ENCODE measurements at places on chromosomes 3 and 15.

- no peak for DNase-seq
Measured at GRCh38 chr3:64061628-64062027, 38.3 kb upstream of the PSMD6 start.

DNA sequence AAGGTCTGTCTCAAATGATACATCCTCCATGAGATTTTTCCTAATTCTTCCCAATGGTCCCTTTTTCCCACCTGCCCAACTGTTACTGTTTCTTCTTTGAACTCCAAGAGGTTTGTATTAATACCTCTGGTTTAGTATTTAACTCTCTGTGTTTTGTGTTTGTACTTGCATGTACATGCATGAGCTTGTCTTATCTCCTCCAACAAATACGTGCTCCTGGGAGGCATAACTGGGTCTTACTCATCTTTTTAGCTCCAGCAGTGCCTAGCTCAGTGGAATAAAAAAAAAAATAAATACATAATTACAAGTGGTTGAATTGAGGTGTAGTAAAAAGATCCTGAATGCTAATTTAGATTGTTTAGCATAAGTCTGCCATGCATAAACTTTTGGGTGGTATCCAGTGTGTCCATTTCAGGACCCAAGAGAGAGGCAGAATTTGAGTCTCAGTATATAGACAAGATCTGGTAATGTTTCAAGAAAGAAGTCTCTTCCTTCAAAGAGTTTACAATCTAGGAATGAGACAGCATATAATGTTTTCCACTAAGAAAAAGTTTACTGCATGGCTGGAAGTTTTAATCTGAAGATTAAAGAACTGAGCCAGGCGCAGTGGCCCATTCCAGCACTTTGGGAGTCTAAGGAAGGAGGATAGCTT is 1.7 kb upstream of the LYSMD2 start:
- no peak for DNase-seq

- DNase-seq: no peak
Measured at GRCh38 chr15:99542828-99543227, 23.0 kb upstream of the MEF2A start.

DNA sequence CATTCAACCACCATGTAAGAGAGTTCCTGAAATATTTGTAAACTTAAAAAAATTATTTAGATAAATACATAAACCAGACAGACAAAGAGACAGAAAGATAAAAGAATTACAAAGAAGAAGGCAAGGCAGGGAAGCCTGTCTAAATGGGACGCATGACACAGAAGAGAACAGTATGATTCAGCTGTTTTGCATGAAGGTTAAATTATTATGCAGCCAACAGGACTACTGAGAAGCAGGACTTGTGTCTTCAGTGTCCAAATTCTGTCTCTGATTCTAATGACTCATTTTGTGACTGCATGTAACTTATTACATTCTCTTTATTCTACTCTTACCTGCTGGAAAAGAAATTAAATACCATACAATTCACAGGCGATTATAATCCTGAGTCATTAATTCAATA is 340.4 kb upstream of the KCNMB2 start:
- DNase-seq: no peak

DNA sequence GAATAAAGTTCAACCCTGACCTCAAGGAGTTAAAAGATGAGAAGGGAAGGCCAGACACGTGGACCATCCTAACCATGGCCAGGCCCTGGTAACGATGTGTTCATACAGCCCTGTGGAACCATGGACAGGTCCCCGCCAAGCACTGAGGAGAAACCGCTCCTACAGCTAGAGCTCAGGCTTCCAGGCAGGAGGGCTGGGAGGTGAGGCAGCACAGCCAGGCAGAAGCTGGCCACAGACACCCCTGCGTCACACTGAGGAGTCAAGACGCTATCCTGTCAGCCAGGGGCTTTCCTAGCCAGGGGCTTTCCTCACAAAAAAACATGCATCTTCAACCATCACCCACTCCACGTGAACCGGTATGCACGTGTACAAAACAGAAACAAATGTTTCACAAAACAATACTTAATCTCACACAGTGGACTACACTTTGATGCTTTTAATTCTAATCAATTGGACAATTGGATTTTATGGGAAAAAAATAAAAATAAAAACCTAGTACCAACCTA is 73.2 kb downstream of the TBC1D2B start:
- no peak for DNase-seq

DNA sequence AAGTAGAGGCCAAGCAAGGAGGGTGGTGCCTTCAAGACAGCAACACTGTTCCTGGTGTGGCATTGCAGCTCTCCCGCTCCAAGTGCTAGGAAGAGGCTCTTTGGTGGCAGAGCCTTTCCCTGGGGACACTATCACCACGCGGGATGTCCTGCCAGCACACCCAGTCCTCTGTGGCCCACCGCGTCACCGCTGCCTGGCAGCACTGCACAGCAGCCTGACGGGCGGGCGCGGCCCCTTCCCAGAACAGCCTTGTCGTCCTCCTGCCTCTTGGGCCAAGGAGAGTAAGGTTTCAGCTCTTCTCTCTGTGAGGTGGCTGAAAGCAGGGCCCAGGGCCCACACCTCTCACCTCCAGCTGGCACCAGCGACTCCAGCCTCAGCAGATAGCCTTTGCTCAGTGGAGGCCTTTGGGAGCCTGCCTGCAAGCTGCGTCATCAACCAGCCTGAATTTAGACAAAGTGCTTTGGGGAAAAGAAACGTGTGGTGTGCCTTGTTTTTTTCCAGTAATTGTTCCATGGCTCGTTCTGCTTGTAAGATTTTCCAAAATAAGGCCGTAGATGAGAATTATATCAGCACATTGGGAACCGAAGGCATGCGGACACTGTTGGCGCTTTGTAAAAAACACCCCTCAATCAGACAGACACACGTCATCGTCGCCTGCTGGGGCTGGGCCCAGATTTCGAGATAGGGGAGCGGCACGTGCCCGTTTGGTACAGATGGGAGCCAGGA is 65.0 kb downstream of the AAGAB start:
- no peak for DNase-seq

DNA sequence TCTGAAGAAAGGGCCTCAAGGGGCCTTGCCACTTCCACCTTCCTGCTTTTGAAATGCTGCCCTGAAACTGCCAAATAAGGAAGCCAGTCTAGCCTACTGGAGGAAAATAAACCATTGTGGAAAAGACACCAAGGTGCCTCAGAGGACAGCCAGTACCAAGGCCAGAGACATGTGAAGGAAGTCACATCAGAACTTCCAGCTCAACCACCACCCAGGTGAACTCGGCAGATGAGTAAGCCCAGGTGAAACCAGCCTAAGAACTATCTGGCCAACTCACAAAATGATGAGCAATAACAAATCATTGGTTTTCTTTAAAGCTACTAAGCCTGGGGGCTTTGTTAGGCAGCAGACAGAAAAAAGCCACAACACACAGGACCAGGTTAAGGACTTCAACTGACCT is 103.0 kb downstream of the MAGI1 start:
- DNase-seq: no peak

DNA sequence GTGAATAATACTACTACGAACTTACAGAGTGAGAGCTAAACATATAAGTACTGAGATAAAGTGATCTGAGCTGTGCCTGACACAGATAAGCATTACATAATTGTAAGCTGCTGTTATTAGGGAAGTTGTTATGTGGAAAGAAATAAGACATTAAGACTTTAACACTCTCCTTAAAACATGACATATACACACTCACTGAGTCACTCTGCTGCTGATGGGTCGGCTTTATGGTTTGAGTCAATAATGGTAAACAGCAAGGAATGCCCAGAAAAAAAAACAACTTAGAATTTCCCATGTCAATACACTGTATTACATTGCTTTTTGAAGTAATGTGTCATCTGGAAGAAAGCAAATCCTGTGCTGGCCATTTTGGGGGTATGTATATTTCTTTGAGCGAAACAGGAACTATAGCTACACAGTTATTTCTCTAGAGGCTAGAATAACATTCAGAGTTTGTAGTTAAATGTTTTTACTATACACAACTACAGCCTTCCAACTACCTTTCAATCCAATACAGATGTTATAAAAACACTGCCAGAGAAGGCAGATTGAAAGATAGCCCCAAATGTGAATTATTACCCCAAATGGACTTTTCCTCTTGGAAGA is 22.8 kb upstream of the SPRED1 start:
- DNase-seq: peak; percentile 98

DNA sequence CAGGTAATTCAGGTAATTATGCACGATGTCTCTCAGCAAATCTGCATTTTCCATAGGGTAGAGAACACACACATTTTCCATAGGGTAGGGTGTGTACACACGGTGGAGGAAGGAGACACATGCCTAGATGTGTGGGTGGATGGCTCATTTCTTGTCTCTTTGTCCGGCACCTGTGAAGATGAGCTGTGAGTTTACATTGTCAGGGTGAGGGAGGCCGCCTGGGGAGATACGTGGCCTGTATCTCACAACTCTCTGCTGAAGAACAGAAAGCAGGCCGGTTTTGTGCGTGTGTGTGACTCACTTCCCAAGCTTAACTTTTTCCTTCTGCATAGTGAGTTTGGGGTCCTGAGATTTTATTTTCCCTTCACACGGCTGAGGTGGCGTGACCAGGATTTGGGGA is 60.3 kb downstream of the SLC6A6 start:
- DNase-seq: no peak

DNA sequence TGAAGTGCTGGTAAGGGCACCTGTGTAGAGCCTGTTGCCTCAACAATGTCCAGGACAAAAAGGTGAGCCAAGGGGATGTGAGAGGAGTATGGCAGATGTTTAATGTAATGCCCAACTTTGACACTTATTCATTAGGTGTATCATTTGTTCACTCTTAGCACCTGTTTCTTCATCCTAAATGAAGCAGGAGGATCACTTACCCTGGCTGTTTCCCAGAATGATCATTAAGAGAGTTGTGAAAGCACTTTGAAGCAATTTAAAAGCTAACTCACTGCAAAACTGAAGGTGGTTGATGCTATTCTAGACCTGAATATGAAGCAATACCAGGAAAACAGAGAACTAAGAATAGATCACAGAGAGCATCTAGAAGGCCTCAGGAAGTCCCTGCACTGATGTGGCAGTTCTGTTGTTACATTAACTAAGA is 3.4 kb upstream of the HHLA2 start:
- DNase-seq: peak; percentile 23

DNA sequence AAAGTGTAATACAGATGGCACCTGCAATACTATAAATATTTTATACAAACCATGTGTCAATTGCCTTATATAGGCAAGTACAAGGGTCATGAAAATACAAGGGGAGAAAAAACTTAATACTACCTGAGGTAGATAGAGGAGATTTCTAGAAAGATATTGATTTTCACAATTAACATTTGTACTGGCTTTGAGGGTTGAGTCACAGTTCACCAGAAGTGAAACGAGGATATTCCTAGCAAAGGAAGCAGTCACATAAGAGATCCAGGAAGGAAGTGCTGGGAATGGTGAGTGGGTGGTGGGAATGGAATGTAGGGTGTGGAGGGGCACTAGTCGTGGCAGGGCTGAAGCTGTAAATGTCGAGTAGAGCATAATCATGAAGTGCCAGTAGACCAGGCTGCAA is 108.7 kb downstream of the P2RY1 start:
- DNase-seq: no peak

DNA sequence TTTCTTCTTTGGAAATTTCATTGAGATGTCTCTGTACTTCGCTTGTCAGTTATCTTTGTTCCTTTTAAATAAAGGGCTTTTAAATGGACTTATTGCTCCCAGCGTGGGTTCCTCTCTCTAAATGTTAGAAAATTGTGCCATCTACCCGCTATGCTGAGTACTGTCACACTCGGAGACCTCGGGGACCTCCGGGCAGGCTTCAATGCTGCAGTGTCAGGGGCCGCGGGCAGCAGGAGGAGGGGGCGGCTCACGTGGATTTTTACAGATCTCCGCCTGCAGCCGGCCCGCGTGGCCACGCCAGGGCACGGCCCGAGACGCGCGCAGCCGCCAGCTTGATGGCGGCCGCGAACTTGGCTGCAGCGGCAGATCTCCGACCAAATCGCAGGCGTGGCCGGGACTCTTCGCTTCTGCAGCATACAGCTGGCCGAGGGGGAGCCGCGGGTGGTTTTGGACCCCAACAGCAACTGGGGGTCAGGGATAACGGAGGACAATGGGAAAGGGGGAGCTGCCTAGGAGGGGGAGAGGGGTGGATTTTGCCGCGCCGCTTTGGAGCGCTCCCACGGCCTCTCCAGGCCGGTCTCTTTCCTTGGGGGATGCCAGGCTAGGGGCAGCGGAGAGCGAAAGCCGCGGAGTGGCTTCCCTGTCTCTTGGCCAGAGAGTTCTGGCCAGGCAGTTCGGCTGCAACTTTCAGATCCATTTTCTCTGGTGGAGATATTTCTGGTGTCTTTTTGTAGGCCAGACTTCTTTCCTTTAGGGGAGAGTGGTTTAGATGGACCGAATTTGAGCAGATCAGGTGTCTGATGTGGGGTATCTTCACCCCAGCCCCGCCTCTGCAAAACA is 15.3 kb downstream of the NR2F2 start:
- peak; percentile 53 for DNase-seq

GRCh38 chr3:184523825-184524615 is 37.6 kb upstream of the EPHB3 start:
- DNase-seq: peak; percentile 77

GRCh38 chr3:141015481-141015880 is 35.7 kb upstream of the SPSB4 start:
- DNase-seq: peak; percentile 20

- peak; percentile 76 for DNase-seq
Measured at GRCh38 chr3:146550743-146551510, 6.5 kb upstream of the PLSCR1 start.

- no peak for DNase-seq
Measured at GRCh38 chr3:100516838-100517237, 24.4 kb downstream of the TMEM45A start.

DNA sequence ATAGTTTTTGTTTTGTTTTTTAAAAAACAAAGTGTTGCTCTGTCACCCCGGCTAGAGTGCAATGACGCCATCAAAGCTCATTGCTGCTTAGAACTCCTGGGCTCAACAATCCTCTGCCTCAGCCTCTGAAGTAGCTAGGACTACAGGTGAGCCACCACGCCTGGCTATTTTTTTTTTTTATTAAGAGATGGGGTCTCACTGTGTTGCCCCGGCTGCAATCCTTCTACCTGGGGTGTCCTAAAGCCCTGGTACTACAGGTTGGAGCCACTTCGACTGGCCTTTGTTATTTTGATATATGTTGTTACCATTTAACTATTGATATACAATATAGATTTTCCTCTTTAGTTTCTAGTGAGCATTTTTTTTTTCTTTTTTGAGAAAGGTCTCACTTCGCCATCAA is 2.6 kb downstream of the NGLY1 start:
- no peak for DNase-seq

- DNase-seq: no peak
Measured at GRCh38 chr15:30990036-30990435, 1.4 kb downstream of the MTMR10 start.

- no peak for DNase-seq
Measured at GRCh38 chr3:113153499-113154107, 57.8 kb upstream of the BOC start.

DNA sequence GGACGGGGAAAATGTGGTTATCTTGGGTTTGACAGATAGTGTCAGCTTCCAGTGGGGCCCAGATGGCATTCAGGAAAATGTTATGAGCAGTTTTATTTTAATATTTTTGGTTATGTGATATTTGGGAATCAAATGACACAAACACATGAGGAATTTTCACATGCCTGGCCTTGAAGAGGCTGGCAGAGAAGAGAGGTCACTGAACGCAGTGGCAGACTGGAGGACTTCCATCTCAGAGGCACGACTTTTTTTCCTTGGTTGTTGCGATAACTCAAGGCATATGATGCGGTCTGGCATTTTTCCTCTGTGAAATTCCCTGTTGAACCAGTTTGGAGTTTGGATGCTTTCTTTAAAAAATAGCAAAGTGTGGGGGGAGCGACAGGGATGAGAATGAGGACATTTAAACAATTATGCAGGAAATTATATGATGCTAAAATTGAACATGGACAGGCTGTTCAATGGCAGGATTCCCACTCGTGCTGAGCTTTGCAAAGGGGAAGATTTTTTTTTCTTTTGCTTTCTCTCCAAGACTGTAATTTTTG is 36.9 kb upstream of the ARPP21 start:
- DNase-seq: no peak
